ENCODE measurements at places on chromosomes 4 and X. TPM values are rescaled to one million over a fixed set of nuclear protein-coding genes. Genes with fewer than 3 reads are reported as not detected.

GRCh38 chrX:31656013-31656412 lies 584.2 kb upstream of the FTHL17 start:
- no peak for DNase-seq

DNA sequence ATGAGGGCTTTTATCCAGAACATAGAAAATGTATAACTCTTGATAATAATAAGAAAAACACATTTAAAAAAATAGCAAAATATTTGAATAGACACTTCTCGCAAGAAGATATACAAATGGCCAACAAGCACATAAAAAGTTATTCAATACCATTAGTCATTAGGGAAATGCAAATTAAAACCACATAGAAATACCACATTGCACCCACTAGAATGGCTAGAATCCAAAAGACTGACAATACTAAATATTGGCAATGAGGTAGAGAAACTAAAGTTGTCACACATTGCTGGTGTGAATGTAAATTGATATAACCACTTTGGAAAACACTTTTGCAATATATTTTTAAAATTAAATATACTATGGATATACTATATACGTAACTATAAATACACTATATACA lies 754.3 kb upstream of the MAGEB2 start:
- no peak for DNase-seq

DNA sequence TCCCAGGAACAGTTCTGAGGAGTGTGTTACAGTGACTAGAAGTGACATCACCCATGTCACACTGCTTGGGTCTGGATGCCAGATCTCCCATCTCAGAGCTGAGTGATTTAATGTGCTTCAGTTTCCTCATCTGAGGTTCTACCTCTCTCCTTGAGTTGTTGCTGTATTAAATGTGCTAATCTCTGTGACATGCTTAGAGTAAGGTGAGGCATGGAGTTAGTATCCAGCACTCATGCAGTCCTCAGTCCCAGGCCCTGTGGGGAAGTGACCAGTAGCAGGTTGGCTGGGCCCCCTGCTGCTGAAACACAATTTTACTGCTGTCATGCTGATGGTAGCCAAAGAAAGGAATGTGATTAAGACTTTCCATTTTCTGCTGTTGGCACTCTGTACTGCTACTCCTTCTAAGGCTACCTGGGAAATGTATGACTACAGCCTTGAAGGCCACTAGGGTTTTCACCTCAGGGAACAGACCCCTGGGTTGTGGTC lies 639.6 kb downstream of the MID1IP1 start:
- no peak for DNase-seq

DNA sequence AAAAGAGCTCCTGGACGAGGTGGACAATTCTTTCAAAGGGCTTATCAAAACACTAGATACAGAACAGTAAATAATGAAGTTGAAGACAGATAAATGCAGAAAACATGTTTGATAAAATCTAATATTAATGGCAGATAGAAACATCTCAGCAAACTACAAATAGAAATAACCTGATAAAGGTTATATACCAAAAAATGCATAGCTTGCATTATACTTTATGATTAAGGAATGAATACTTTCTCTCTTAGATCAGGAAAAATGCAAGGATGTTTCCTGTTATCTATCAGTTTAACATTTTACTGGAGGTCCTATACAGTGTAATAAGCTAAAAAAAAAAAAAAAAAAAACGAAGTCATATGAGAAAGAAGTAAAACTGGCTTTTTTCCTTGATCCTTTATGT lies 304.5 kb upstream of the CXorf51A start:
- DNase-seq: no peak

GRCh38 chr4:30116401-30116800 lies 603.8 kb upstream of the PCDH7 start:
- no peak for DNase-seq

DNA sequence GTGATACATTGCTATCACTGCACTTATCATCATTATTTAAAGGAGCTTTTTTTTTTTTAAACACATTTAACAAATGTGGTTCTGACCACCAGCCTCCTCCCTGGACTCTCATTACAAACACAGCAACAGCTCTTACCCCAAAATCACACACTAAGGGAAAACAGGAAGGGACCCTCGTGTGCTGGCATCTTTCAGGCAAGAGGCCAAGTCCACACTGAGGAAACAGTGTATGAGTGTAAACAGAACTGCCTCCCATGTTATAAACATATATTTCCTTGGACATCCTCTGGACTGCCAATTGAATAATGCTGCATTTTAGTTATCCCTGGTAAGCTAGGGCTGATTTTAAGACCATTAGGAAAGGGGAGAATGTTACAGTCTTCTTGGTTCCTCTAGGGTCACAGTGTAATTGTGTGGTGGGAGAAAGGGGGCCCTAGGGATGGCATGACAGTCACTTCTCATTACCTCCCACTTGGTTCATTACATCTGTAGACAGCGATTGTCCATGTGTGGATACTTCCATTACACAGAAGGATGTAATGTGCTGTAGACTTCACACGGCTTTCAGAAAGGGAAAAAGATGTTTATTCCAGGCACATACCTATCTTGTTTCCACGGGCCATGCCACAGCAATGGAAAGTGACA lies 244.6 kb upstream of the TET2 start:
- DNase-seq: no peak

GRCh38 chr4:123366144-123366748 lies 30.3 kb upstream of the SPRY1 start:
- DNase-seq: no peak

- DNase-seq: no peak
Observed at GRCh38 chrX:46683048-46683447, 75.9 kb downstream of the SLC9A7 start.

- no peak for DNase-seq
Observed at GRCh38 chrX:91435395-91435794, 756 bp downstream of the PABPC5 start.

DNA sequence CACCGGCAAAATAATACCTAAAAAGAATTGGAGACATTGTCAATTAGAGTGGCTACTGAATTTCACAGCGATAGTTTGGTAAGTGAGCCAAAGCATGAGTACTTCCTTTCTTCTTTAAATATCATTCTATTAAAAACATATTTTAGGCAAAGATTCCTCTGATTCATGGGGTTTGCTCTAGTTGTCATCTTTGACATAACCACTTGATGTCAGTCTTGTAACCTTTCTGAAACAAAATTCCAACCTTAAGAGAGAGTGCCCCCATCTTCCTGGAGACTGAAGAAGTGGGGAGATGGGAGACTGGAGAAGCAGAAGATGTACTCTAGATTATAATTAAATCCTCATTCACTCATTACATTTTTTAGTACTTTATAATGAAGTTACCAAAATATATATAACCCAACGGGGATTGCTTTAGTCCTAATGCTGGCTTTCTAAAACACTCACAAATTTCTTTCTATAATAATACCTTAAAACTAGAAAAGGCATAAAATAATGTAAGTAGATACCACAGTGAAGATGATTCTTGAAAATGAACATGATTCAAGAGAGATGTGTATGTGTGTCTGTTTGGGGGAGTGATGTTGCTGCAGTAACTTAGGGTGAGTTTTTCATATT lies 96.4 kb downstream of the EMCN start:
- DNase-seq: no peak

DNA sequence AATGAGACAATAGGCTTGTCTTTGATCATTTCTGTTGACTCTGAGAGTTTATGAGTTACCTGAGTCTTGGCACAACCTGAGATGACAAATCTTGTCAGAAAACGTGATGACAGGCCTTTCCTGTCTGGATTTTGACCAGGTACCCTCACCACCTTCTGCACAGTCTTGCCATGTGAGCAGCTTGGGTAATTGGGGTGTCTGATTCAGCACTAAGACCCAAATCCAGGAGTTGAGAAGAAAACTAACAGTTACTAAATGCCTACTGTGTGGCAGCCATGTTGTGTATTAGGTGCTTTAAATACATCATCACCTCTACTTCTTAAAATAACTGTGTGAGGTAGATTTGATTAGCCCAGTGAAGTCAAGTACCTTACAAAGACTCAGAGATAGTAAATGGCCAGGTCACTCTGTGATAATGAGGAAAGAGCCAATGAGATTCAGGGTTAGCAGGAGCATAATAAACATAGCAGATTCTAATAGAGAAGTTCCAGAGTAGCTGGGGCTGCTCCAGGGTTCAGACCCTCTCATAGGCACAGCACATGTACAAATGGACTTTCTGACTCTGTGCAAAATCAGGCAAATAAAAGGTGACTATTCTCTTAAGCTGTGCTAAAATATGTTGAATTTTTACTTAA lies 2.8 kb downstream of the EREG start:
- no peak for DNase-seq

DNA sequence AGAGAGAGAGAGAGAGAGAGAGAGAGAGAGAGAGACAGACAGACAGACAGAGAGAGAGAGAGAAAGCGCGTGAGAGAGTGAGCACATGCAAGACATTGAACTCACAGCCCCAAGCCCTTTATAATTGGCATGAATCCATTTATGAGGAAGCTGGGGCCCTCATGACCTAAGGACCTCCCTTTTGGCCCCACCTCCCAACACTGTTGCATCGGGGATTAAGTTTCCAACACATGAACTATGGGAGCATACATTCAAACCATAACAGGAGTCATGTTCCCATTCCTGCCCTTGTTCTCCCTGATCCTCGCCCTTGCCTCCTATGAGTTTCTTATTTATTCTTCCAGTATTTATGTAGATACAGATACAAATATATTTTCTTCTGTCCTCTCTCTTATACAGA lies 269.8 kb upstream of the ARX start:
- no peak for DNase-seq

GRCh38 chr4:33184657-33185290 lies 2464.6 kb downstream of the PCDH7 start:
- no peak for DNase-seq

DNA sequence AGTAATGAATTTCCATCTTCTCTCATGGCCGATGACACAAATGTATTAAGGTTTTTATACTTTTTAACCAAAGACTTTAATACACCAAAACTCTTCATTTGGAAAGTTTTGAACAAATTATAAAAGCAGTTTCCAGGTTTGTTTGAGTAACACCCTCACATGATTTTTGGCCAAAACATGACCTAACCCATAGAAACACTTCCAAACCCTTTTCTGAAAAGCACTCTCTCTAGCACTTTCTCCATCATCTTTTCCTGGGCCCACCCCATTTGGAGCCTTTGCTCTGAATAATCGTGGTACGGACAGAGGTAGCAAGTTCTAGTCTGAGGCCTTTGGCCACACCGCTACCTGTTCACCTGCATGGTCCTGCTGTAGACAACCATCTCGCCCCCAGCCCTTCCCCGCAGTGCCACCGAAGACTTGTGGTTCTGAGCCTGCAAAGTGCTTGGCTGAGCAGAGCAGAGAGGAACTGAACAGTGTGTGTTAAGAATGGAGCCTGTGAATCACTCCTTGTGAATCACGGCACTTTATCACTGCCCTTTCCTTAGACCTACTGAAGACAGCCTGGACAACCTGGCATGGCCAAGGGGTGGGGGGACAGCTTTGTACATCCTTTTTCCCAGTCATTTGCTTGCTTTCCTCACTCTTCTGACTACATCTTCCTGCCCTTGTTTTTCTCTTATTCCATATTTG lies 181.8 kb downstream of the PTTG2 start:
- no peak for DNase-seq

DNA sequence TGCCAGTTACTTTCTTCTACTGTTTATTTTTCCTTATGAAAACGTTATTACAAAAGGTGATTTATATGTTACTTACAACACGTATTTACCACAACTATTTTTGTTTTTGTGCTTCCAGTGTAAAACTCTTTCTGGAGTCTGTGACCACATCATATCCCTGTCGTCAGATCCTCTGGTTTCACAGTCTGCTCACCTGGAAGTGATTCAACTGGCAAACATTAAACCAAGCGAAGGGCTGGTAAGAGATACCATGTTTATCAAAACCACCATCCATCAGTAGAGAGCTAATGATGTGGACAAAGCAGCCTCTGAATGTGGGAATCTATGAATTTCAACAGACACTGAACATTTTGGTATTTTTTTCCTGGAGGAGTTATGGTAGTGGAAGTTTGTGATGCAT lies 116.1 kb downstream of the CNKSR2 start:
- no peak for DNase-seq

- no peak for DNase-seq
Observed at GRCh38 chrX:29903360-29903759, 312.0 kb upstream of the MAGEB2 start.

- DNase-seq: no peak
Observed at GRCh38 chrX:16658284-16658683, 8.3 kb downstream of the S100G start.

DNA sequence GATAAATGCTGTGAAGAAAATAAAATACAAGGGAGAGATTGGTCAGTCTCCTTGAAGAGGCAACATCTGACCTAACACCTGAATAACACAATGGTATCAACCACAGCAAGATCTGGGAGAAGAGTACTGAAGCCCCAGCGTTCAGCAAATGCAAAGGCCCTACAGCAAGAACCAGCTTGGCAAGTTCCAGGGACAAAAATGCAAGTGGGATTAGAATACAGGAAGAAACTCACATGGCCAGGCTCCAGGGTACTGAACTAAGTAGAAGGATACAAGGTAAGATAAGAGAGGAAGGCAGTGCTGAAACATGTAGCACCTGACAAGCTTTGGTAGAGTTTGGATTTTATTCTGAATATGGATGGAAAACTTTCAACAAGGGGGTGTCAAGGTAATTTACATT lies 3.6 kb downstream of the SMIM14 start:
- no peak for DNase-seq

DNA sequence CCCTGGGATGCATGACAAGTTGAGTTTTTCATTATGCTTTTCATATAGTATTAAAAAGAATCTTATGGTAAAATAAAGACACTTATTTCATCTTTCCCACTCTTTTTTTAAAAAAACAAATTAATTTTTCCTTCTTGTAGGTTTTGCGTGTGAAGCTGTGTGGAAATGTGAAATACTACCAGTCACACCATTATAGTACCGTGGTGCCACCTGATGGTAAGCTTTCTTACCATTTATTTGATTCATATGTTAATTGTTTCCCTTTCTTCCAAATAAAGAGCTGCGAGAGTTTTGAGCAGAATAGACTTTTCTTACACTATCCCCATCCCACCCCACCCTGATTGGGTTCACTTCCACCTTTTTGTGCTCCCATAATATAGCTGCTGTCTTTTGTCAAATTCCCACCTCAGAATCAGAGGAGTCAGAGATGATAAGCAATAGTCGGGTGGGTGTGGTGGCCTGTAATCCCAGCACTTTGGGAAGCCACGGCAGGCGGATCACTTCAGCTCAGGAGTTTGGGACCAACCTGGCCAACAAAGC lies 44.3 kb downstream of the CASP6 start:
- DNase-seq: no peak

PPEF2 gene
- not detected for total RNA-seq

CLTRN gene
- total RNA-seq: 0.99 TPM

KCNE5 gene
- 3.1 TPM for total RNA-seq

DCAF4L1 gene
- total RNA-seq: 0.17 TPM

BMP3 gene
- not detected for total RNA-seq

HTATSF1 gene
- total RNA-seq: 46.4 TPM

TMEM271 gene
- not detected for total RNA-seq

ESX1 gene
- total RNA-seq: not detected

ITIH6 gene
- not detected for total RNA-seq

TRIM60 gene
- not detected for total RNA-seq

NAT8L gene
- total RNA-seq: 10.8 TPM

POU4F2 gene
- total RNA-seq: not detected

LRAT gene
- 10.6 TPM for total RNA-seq

ZCCHC18 gene
- total RNA-seq: 2.6 TPM

LCORL gene
- total RNA-seq: 19.2 TPM

Data from H1 (cell line).